A673 (cell line): ENCODE measurements at places on chromosomes 1 and 21. TPM values are rescaled to one million over a fixed set of nuclear protein-coding genes. Genes with fewer than 3 reads are reported as not detected.
A peak's percentile ranks its signal among the peaks of the same experiment; 100 is the strongest.

DNA sequence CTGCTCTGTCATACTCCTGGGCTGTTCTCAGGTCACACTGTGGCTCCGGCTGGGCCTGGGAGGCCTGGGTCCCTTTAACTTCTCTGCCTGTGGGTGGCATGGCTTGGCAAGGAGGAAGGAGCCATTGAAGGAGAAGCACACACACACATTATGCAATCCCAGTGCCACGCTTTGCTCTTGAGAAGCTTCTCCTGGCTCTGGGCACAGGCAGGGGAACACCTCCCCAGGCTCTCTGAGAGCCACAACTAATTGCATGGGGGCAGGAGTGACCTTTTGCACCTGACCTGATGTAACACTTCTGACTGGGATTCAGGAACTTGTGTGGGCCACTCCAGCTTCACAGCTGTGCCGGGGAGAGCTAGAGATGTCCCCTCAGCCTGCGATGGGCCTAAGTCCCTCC lies 23.1 kb downstream of the LGR6 start:
- no peak overlapping the region for H3K27ac ChIP-seq
- no peaks in the 10 kb centered on the region for H3K36me3 ChIP-seq
- no peak for DNase-seq
- no peak overlapping the region for H3K4me3 ChIP-seq

GRCh38 chr21:37008724-37009123 lies 2.2 kb downstream of the RIPPLY3 start:
- peaks cover 5% of the 10 kb centered on the region for H3K4me1 ChIP-seq
- H3K27ac ChIP-seq = no peak overlapping the region
- no peaks in the 10 kb centered on the region for H3K36me3 ChIP-seq
- no peaks in the 10 kb centered on the region for H3K27me3 ChIP-seq
- DNase-seq = peak; percentile 16
- peak overlapping the region; percentile 43 for H3K4me3 ChIP-seq

The BNIPL gene
- total RNA-seq = 1.5 and 3.5 TPM in 2 replicates

The RUNX3 gene
- 8.6 and 10.2 TPM in 2 replicates for total RNA-seq

DNA sequence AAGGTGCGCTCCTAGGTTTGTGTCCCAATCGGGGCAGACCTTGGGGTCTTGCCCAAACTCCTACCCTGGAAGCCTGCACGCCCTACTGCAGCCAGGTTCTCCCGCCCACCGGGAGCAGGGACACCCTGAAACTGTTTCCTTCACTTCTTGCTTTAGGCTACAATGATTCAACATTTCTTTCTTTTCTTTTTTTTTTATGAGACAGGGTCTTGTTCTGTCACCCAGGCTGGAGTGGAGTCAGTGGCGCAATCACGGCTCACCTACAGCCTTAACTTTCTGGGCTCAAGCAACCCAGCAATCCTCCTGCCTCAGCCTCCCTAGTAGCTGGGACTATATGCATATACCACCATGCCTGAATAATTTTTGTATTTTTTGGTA lies 75.8 kb downstream of the ITPKB start:
- no peaks in the 10 kb centered on the region for H3K36me3 ChIP-seq
- H3K27ac ChIP-seq = no peak overlapping the region
- no peak overlapping the region for H3K4me3 ChIP-seq
- no peaks in the 10 kb centered on the region for H3K27me3 ChIP-seq

DNA sequence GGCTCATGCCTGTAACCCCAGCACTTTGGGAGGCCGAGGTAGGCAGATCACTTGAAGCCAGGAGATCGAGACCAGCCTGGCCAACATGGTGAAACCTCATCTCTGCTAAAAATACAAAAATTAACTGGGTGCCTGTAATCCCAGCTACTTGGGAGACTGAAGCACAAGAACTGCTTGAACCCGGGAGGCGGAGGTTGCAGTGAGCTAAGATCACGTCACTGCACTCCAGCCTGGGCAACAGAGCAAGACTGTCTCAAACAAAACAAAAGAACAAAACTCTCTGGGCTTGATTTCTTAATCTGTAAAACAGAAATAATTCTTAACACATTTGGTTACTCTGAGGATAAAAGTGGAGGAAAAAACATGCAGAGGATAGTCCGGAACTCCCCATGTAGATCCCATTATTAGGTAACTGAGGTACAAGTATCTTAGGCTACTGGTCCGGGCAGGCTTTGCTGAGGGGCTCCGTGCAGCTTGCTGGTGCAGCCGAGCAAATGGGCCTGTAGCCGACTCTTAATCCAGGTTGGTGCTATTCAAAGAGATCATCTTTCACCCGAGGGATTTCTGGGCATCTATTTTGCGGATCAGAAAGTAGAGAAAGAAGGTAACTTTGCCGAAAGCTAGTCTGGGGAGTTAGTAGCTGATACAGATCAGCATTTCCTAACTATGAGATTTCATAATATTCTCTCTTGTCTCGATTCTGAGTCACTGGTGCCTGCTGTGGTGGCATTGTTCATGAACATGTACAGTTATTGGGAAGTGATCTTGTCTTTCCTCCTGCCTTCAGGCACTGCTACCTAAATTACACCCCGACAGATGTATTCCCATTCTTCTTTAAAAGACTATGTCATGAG lies 56.8 kb downstream of the NFIA start:
- no peaks in the 10 kb centered on the region for H3K27me3 ChIP-seq
- H3K36me3 ChIP-seq = no peaks in the 10 kb centered on the region

DNA sequence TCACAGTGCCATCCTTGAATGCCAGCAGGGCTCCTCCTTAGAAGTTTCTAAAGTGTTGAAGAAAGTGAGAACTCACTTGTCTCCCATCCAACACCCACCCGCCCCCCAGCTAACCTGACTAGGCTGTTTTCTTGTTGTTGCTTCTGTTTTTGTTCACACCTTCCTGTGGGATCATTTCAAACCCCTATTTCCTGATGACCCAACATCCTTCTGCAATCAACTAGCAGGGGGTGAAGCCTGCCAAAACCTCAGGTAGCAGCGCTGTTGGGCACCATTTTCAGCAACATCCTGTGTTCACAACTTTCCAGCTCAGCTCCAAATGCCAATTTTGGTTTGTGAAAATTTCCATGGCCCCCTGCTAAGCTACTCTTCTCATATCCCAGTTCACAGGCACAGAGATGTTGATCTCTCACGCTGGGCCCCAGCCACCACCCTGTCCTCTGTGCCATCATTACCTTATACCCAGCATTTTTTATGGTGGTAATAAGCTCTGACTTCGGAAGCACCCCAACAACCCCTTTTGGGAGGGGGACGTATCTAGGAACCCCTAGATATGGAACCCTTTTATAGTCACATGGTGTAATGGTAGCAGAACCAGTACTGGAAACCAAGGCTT lies 41.4 kb downstream of the CDC7 start:
- DNase-seq = no peak
- H3K27me3 ChIP-seq = peaks cover 6% of the 10 kb centered on the region
- no peak overlapping the region for H3K4me3 ChIP-seq
- H3K36me3 ChIP-seq = no peaks in the 10 kb centered on the region
- H3K4me1 ChIP-seq = no peaks in the 10 kb centered on the region

The PLA2G2C gene
- not detected in 2 replicates for total RNA-seq

The CD34 gene
- total RNA-seq = not detected in 2 replicates

The PLPPR4 gene
- total RNA-seq = not detected in 2 replicates

DNA sequence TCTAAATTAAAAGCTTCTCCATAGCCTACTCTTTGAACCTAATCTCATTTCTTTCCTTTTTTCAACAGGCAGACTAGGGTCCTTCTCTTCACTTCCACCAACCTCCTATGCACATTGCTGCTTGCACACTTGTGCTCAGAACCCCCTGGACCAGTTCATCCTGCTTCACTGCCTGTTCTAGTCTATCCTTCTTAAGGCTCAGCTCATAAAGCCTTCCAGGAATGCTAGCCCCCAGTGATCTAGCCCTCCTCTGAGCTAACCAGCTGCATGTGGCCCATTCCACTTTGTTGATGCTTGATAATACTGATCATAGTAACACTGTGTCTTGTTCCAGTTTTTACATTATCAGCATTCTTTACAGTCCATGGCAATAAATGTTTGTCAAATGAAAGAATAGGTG lies 22.9 kb upstream of the PHGDH start:
- no peaks in the 10 kb centered on the region for H3K36me3 ChIP-seq
- no peaks in the 10 kb centered on the region for H3K27me3 ChIP-seq
- no peaks in the 10 kb centered on the region for H3K4me1 ChIP-seq
- H3K27ac ChIP-seq = no peak overlapping the region

DNA sequence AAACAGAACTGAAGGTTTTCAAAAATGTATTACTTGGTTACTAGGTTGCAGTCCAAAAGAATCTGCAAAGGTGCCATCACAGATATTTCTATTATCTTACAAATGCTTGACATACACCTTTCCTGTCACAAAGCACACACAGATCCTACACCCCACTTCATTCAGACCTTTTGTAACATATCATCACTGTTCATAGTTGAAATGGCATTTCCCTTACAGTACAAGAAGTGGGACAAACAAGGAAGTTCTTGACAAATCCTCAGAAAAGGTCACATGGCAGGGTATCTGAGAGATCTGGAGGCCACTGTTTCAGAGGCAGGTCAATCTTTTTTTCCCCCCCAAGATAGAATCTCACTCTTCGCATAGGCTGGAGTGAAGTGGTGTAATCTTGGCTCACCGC lies 21.3 kb downstream of the TOR1AIP2 start:
- no peak overlapping the region for H3K27ac ChIP-seq
- DNase-seq = no peak
- H3K36me3 ChIP-seq = peaks cover 28% of the 10 kb centered on the region
- H3K4me3 ChIP-seq = no peak overlapping the region
- no peaks in the 10 kb centered on the region for H3K27me3 ChIP-seq

The SH3BGRL3 gene
- 133 and 138 TPM in 2 replicates for total RNA-seq

GRCh38 chr21:46425041-46425440 lies 33.6 kb upstream of the DIP2A start:
- H3K36me3 ChIP-seq = peaks cover 14% of the 10 kb centered on the region
- no peak for DNase-seq
- no peak overlapping the region for H3K4me3 ChIP-seq
- no peaks in the 10 kb centered on the region for H3K27me3 ChIP-seq
- no peaks in the 10 kb centered on the region for H3K4me1 ChIP-seq

- H3K27me3 ChIP-seq = peaks cover 34% of the 10 kb centered on the region
- H3K36me3 ChIP-seq = no peaks in the 10 kb centered on the region
- DNase-seq = no peak
- no peak overlapping the region for H3K27ac ChIP-seq
- no peaks in the 10 kb centered on the region for H3K4me1 ChIP-seq
Measured at GRCh38 chr1:4002061-4002521, 102.0 kb upstream of the C1orf174 start.

GRCh38 chr1:228979325-228979699 lies 244.0 kb downstream of the RHOU start:
- no peaks in the 10 kb centered on the region for H3K4me1 ChIP-seq
- H3K36me3 ChIP-seq = no peaks in the 10 kb centered on the region
- no peak overlapping the region for H3K4me3 ChIP-seq
- no peaks in the 10 kb centered on the region for H3K27me3 ChIP-seq

The SUCO gene
- total RNA-seq = 32.9 and 35.1 TPM in 2 replicates

The A3GALT2 gene
- total RNA-seq = 0.39 TPM in 1 of 2 replicates, not detected in the other

The TNFAIP8L2 gene
- total RNA-seq = not detected in 2 replicates

The KCNE2 gene
- total RNA-seq = 0.31 and 0.39 TPM in 2 replicates

DNA sequence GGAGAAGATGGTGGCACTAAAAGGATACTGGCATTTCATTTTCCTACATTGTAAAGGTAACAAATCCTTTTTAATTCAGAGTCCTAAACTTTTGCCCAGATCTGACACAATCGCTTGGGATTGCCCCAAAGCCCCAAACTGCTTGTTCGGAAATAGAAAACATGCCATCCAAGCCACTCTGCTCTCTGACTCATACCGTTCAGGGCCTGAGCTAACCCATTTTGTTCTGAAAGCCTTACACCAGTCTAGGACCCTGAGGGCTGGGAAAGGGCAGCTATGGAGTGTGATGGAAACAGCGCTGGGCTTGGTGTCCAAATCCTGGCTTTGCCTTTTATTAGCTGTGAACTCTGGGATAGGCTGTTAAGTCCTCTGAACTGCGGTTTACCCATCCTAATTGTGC lies 159.4 kb upstream of the UBE2U start:
- no peak for DNase-seq
- no peak overlapping the region for H3K27ac ChIP-seq
- no peaks in the 10 kb centered on the region for H3K36me3 ChIP-seq
- H3K4me1 ChIP-seq = peaks cover 14% of the 10 kb centered on the region
- no peaks in the 10 kb centered on the region for H3K27me3 ChIP-seq

The HSD3B1 gene
- not detected in 2 replicates for total RNA-seq

The PDZK1IP1 gene
- total RNA-seq = not detected in 2 replicates

The GJA5 gene
- total RNA-seq = 0.28 TPM in 1 of 2 replicates, not detected in the other

The ACP6 gene
- total RNA-seq = 14.4 and 15.3 TPM in 2 replicates

DNA sequence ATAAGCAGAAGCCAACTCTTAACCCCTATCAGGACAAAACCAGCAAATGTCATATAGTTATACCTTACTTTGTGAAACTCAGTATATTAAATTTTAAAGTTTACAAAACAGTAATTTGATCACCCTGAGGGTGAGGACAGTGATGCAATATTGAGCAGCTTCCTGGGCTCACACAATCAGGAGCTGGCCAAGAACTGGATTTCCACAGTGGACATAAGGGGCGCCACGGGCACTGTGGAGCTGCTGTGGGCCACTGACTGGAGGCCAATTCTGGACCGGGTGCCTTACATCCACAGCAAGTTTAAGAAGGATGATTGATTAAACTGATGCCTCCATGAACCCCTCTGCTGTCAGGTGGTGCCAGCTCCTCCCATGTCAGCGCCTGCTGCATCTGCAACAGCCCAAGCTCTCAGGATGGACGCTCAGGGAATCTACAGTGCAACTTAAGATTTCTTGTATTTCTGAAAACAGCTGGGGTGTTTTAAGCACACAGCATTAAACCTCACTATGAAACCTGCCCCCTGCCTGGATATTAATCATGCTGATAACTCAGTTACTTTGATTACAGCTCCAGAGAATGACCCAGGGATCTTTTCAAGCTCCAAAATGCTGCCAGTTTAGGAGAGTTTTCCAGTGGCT lies 55.9 kb downstream of the TOR3A start:
- H3K4me3 ChIP-seq = no peak overlapping the region
- DNase-seq = no peak
- no peaks in the 10 kb centered on the region for H3K36me3 ChIP-seq
- peaks cover 27% of the 10 kb centered on the region for H3K4me1 ChIP-seq

The OR2T29 gene
- not detected in 2 replicates for total RNA-seq

DNA sequence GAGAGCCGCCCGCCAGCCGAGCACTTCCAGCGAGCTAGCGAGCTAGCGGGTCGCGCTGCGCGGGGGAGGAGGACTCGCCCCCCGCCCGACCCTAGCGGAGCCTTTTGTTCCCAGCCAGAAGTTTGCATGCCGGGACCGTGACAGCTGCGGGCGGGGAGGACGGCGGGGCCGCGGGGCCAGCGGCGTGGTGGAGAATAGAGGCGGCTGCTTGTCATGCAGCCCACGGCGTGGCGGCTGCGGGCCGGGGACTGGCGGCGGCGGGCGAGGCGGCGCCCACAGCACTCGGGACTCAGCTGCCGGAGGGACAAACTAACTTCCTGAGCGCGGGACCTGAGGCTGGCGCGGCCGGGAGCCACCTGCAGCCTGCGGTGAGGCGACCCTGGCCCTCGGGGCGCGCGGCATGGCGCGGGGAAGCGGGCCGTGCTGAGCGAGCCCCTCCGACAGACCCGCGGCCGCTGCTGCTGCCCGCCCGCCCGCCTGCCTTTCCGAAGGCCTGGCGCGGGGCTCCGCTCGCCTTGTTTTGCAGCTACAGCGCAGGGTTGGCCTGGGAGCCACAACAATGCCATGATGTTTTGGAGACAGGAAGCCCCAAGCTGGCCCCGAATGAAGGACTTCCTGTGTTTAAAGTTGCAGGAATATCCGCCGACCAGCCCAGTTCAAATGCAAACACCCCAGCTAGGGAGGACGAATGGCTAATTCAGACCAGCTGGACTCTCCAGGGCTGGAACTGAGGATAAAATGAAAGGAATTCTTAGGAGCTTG lies 82.2 kb upstream of the BMP8A start:
- H3K4me3 ChIP-seq = peak overlapping the region; percentile 93
- DNase-seq = peak; percentile 74
- H3K27ac ChIP-seq = peak overlapping the region; percentile 85
- peaks cover 4% of the 10 kb centered on the region for H3K36me3 ChIP-seq
- H3K4me1 ChIP-seq = peaks cover 60% of the 10 kb centered on the region
